ENCODE measurements at places on chromosomes 3 and 15.

- peak; percentile 50 for DNase-seq
These were observed 7.7 kb downstream of the BHLHE40 start for GRCh38 chr3:4986782-4987537.

GRCh38 chr3:149964291-149964690, 6.4 kb downstream of the PFN2 start:
- no peak for DNase-seq

DNA sequence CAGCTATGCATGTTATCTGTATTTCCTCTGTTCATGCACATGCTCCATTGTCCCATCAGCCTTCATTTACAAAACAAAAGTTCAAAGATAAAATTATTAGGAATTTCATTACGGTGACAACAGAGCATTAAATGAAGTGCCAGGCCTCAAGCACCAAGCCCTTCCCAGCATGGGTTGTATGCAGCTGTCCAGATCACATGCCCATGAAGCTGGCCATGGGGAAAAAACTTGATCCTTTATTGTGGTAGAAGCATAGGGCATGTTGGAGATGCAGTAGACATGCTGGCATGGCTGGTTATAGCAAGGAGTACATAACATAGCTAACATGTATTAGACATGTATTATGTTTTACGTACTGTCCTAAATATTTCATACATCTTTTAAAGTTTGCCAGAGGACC, 4.1 kb upstream of the THRB start:
- no peak for DNase-seq

DNA sequence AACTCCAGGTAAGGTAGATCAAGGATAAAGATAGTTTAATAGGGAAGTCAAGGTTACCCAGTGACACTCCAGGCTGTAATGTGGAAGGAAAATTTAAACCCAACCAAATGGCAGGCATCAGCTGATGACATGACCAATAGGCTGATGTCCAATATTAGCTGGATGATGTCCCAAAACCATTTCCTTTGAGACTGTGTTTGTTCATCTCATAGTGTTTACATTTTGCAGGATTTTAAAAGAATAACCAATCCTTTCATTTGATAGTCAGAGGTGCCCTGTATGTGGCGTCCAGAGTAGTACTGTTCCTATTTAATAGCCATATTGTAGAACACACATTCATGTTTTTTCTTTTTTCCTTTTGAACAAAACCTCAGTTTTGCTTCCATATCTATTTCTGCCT, 23.3 kb upstream of the TMEM158 start:
- DNase-seq, result no peak

DNA sequence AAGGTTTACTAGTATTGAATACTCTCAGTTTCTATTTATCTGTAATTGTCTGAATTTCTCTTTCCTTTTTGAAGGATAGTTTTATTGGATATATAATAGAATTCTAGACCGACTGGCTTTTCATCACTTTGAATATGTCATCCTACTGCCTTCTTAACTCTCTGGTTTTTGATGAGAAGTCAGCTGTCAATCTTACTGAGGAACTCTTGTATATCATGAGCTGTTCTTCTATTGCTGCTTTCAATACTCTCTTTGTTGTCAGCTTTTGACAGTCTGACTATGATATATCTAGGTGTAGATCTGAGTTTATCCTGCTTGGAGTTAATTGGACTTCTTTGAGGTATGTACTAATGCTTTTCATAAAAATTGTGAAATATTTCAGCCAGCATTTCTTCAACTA, 333.8 kb downstream of the PLCL2 start:
- no peak for DNase-seq

DNA sequence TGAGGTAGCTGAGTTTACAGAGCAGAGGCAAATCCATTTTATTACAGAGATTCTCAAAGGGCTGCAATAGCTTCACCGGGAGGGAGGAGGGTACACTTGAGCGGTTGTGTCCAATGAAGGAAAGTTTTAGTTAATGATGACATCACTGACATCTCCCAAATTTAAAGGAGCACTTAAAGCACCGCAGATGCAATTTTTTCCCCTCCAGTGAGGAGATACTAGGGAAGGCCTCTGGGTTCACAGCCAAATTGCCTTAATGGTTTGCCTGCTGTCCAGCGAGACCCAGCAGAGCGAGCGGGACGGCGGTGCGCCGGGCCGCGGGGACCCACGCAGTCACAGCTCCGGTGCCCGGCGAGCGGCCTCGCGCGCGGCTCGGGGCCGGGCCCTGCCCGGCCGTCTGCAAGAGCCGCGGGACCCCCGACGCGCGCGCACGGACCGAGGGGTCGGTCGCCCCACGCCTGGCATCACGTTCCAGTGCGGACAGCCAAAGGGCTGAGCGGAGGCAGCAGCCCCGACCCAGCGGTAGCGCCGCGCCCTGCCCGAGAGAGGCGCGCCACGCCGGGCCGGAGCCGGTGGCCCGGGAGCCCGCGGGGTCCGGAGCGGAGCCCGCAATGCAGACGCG, 160.5 kb upstream of the CHRNA7 start:
- DNase-seq, result no peak

DNA sequence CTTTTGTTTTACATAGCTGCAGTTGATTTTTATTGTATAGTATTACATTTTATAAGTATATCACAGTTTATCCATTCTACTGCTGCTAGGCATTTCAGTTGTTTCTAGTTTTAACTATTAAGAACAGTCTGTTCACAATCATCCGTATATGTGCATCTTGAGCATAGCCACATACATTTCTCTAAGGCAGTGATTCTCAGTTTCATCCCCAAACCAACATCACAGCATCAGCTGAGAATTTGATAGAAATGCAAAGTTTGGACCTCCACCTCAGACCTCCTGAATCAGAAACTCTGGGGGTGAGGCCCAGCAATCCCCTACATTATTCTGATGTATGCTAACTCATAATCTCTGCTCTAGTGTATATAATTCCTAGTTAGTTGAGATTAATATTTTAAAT, 120.8 kb downstream of the VPS8 start:
- no peak for DNase-seq

- no peak for DNase-seq
These were observed 5.2 kb downstream of the MCTP2 start for GRCh38 chr15:94236608-94237007.

DNA sequence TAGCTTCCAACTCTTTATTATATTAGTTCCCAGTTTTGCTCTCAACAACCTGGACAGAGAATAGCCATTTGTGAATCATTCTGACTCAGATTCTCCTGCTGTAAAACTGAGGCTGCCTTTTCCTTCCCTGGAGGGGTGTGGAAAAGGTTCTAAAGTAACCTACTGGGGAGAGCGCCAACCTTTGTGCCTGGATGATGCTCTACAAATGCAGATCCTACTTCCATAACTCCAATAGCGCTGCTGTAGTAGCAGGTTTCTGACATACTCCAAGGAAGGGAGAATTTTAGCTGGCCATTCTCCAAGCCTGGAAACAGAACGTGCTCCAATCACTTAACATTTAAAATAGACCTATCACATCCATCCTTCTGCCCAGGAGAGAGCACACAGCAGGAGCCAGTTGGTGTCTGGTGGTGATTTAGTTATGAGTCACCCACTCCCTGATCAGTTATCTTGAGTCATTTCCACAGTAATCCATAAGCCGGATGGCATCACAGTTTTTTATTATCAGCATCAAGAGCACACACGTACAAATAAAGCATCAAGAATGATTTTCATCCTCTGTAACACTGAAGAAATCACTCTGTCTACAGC, 38.3 kb downstream of the MYH15 start:
- no peak for DNase-seq

- DNase-seq, result no peak
These were observed 27.0 kb upstream of the CHMP2B start for GRCh38 chr3:87200060-87200647.
